ENCODE measurements at places on chromosomes 7 and 10. TPM values are rescaled to one million over a fixed set of nuclear protein-coding genes. Genes with fewer than 3 reads are reported as not detected.

Gene NAMPT
- polyA plus RNA-seq = 22.4 TPM

DNA sequence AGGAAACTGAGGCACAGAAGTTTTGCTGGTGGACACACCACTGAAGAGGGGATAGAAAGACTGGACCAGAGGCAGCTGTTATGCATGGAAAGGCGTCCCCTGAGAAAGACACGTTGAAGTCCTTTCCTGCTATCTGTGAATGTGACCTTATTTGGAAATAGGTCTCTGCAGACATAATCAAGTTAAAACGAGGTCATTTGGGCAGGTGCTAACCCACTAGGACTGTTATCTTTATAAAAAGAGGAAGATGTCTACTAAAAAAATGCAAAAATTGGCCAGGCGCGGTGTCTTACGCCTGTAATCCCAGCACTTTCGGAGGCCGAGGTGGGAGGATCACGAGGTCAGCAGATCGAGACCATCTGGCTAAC is 31.6 kb downstream of the ELMO1 start:
- DNase-seq = no peak

DNA sequence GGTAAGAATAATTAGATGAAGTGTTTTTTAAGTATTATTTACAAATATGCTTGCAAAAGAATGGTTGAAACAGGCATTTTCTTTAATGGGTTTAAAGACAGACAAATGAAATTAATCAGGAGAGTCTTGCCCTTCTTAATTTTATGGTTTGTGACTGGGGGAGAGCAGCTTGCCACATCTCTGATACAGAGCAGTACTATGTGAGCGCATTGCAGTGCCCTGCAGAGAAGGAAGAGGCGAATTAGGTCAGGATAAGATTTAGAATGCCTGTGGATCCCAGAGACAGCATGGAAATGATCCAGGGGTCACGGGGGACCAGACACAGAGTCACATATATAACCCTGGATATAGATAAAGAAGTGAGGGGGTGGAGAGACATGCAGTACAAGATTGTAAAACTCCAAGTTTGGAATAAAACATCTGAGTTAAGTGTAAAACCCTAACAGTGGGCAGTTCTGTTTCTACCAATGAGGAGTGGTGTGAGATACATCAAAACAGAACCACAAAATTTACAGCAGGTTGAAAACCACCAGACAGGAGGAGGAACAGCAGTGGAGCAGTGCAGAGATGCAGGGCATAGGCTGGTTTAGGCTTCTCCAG is 125.5 kb downstream of the FAM204A start:
- DNase-seq = no peak

- no peak for DNase-seq
Observed at GRCh38 chr10:26746061-26746460, 48.6 kb downstream of the PDSS1 start.

Gene CDNF
- 2.9 TPM for polyA plus RNA-seq

GRCh38 chr7:28433699-28434219 is 21.4 kb downstream of the CREB5 start:
- DNase-seq = no peak

- no peak for DNase-seq
Observed at GRCh38 chr7:47677664-47678063, 95.8 kb upstream of the TNS3 start.
